ENCODE measurements at places on chromosomes 7 and 10.

- no peak for DNase-seq
Measured at GRCh38 chr7:55273186-55273980, 91.8 kb upstream of the LANCL2 start.

- peak; percentile 23 for DNase-seq
Measured at GRCh38 chr10:96306516-96306915, 2.3 kb downstream of the DNTT start.

DNA sequence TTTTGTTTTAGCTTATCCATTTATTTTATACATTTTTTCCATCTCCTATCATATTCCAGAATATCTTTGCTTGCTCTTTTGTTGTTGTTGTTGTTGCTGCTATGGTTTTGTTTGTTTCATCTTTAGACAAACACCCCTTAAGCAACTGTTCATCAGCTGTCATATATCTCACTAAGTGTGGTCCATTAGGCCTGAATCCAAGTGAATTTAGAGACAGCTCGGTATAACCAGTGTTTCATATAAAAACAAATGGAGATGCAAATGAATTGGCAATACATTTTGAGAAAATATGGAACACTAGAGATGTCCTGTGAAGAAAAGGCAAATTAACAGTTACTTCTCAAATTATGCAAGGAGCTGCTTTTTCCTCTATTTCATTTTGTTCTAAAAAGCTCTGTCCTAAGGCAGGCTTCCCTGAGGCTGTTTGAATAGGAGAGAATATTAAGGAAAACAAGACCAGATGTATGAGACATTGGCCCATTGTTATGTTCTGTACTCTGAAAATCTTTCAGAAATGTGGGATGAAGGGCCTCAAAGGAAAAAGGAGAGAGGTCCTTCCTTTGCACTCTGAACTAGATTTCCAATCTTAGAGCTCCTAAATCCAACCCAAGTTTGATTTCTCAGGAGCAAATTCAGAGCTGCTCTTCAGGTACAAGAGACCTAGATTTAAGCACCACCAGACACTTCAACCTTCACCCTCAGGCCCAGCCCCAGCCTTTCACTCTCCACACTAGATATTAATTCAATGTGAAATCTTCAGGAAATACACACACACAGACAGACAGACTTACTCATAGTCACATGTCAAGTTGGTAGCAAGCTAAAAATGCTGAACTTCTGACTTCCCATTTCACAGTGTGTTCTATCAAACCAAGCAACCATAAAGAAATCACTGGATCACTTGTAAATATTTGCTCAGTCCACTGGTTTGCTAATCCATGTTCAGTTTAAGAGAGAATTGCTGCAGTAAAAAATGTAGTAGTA, 5.4 kb downstream of the TFEC start:
- DNase-seq, result no peak

- no peak for DNase-seq
Measured at GRCh38 chr7:139543801-139544603, 20.5 kb downstream of the CLEC2L start.

GRCh38 chr7:7567898-7568531, 1.3 kb downstream of the MIOS start:
- DNase-seq, result no peak

GRCh38 chr7:108329514-108329913, 126.7 kb downstream of the NRCAM start:
- DNase-seq, result peak; percentile 43
